ENCODE measurements at places on chromosomes 7 and 10. TPM values are rescaled to one million over a fixed set of nuclear protein-coding genes. Genes with fewer than 3 reads are reported as not detected.

The KCNH2 gene
- 2.7 TPM for total RNA-seq

The CCZ1B gene
- total RNA-seq: 62.4 TPM

The MYO1G gene
- 0.05 TPM for total RNA-seq

The OR6V1 gene
- not detected for total RNA-seq
